Nucleus accumbens (tissue), 56 donors: ENCODE measurements at places on chromosomes 6 and 20.

GRCh38 chr20:41306061-41306727 is 11.3 kb downstream of the ZHX3 start:
- DNase-seq: no peak

GRCh38 chr20:38043512-38044300 is 10.2 kb downstream of the RPRD1B start:
- DNase-seq: peak; percentile 4

- no peak for DNase-seq
Measured at GRCh38 chr6:119147101-119148053, 68.9 kb upstream of the FAM184A start.

DNA sequence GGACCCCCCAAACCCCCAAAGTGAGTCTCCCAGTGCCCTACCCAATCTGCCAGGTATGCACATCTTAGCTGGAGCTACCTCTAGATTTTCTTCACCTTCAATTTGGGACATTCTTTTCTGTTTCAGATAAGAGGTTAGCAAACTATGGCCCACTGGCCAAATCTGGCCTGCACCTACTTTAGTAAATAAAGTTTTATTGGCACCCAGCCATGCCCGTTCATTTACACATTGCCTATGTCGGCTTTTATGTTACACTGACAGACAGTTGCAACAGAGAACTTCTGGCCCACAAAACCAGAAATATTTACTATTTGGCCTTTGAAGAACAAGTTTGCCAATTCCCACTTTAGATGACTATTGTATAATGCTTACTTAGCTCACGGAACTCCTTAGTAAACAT is 55.9 kb upstream of the STX16 start:
- no peak for DNase-seq

DNA sequence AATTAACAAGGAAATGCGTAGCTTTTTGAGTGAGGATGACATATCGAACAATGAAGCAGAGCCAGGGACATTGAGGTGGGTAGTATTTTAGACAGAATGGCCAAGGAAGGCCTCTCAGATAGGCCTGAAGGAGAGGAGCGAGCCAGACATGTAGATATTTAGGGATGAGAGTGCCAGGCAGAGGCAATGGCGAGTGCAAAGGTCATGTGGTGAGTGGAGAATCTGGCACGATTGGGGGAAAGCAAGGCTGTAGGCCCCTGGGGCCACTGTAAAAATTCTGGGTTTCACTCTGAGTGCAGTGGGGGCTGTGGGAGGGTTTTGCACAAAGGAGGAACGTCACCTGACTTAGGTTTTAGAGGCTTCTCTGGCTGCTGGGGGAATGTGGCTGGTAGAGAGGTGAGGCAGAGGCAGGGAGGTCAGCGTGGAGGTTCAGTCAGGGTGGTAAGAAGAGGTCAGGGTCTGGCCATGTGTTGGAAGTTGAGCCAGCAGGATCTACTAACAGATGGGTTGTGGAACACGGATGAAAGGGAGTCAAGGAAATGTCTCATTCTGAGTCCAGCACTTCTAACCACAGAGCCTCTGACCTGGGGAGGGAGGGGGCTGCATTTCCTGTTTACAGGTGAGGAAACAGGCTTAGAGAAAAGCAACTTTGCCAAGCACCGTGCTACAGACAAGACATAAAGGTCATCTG is 11.3 kb downstream of the SIRPA start:
- DNase-seq: no peak

DNA sequence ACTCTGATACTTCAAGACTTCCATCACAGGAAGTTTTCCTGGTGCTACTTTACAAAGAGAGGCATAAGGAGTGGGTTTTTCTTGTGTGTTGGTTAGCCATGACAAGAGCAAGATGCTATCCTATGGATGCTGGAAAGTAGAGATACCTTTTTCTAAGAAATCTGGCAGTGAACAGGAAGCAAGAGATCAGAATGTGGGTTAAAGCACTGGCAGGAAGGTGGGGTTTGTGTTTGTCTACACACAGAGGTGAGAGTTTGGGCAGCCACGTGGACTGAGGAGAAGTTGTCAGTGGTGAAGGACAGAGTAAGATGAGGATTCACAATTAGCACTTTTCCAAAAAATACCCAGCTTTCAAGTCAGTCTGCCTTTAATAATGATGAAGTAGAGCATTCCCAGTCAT is 17.9 kb downstream of the SLC2A12 start:
- no peak for DNase-seq

DNA sequence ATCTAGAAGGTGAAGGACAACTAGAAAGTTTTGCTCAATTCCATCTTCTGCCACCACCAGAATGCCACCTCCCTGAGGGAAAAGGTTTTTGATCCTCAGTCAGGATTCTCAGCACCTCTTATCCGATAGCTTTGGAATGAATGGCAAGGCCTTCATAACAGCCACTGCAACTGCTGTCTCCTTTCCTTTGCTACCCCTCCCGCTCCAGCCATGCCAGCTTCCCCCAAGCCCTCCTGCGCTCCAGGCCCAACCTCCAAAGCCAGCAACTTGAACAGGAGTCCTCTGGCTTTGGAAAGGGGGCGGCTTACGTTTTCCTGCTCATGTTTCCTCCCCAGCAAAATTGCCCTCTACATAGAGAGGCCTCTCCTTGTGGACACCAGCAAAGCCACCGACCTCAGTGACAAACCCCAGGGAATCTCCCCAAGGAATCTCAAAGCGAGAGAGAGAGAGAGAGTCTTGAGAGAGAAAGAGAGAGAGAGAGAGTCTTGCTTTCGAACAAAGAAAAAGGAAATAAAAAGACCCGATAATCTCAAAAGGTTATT is 420 bp upstream of the BTN2A1 start:
- no peak for DNase-seq

DNA sequence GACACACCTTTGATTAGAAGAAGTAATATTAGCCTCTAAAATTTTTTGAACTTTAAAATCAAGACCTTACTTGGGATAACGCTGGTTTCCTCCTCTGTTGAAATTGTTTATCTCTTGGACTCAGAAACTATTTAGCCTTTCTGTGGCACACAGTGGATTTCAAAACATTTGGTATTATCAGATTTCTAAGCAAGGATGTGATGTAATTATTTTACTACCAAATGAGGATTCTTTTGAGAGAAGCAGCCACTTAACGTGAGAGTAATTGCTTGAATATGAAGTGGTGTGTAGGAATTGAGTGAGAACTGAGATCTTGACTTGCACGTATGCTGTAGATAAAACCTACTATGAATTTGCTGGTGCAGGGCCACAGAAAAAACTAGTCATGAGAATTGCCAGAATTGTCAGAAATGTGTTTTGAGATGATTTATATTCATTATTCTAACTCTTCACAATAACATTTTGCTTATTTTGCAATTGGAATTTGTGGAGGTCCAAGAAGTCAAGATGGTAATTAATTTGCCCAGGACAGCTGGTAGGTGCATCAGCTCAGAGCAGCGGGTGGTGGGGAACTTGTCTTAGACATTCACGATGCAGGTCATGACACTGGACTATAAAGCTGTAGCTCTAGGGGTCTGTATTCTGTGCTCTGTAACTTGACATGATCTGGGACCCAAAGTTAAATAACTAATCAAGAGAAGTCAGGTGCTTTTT is 53.4 kb downstream of the AKAP12 start:
- no peak for DNase-seq

DNA sequence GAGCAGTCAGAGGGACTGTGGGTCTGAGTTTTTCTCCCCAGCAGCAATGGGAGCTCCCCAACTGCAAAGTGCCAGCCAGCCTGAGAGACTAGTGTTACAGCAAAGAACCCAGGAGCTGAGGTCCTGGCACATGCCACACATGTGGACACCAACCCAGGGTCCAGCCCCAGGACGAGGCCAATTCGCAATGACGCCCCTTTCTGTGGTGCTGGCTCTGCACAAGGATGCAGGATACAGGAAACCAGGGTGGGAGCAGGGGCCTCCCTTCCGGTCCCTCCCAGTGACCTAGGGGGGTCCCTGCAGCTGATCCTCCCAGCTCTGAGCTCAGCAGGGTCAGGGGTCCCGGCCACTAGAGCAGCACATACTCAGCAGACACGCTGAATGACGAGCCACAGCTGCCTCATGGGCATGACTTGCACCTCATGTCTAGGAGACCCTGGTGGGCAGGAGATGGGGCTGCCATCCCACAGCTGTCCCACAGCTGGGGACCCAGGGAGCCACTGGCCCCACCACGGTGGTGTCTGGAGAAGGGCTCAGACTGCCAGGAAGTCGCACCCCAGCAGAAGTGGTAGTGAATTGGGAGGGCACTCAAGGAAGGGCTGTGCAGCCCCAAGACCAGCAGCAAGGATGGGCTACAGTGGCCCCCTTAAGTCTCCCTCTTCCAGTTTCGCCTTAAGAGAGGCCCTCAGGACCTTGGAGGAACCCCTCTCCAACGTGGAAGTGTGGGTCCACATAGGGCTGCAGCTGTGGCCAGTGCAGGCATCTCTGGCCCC is 3.6 kb downstream of the ARFRP1 start:
- no peak for DNase-seq

DNA sequence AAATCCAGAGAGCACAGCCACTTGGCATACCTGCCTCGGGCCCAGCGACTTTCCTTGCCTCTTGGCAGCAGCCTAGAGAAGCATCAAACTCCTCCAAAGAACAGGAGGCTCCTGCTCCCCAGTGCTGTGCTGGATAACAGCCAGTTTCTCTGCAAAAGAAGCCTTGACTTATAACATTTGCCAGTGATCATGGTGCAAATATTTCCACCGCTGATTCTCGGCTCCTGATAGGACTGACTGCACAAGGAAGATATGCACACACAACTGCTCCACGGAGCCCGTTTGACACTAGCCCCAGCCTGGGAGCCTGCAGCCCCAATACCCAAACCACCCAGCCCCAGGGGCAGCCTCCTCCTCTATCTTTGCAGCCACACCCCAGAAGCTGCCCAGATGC is 17.5 kb downstream of the ACSS1 start:
- no peak for DNase-seq

GRCh38 chr20:56829788-56830385 is 200.8 kb downstream of the TFAP2C start:
- no peak for DNase-seq

DNA sequence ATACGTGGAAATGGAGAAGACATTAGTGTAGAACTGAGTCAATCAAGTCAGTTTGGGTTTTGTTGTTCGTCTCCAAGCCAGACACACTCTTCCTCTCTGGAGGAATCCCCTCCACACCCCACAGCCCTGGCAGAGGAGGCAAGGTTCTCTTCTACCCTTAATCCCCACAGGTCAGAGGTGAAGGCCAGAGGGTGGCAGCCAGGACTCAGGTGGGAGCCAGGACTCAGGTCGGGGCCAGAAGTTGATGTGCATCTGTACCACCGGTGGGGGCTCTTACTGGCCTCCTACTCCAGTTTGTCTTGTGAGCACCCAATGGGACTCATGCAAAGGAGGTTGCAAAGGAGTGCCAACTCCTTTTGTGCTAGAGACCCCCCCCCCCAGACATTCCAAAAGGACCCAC is 126.4 kb downstream of the TBXT start:
- DNase-seq: no peak

DNA sequence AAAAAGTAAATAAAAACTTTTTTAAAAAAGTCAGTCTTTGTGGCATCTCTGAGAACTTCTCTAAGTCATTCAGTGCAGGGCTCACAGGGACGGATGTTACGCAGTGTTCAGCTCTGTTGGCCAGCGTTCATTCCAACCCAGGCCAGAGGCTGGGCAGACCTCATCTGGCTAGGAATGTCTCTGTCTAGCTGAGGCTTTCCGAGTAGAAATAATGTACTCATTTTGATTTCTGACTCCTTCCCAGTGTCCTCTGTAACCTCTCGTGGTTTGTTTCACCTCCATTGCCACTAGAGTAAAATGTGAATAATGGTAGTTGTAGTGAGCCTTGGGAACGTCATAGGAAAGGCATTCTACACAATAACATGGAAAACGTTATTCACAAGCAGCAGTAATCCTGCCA is 135.1 kb downstream of the TMEM242 start:
- no peak for DNase-seq

DNA sequence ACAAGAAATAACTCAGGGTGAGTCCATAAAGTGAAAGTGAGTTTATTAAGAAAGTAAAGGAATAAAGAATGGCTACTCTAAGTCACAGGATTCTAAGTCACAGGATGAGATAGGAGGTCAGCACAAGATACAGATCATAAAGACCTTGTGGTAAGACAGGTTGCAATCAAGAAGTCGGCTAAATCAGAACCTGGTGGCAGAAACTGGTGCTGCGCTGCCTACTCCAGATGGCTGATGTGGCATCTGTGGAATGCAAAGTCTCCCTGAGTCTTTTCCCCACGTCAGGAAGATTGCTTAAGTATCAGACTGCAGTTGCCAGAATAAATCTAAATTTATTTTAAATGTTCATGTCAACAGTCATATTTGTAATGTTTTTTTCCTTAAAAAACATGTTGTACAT is 10.7 kb upstream of the KCNK15 start:
- DNase-seq: no peak

DNA sequence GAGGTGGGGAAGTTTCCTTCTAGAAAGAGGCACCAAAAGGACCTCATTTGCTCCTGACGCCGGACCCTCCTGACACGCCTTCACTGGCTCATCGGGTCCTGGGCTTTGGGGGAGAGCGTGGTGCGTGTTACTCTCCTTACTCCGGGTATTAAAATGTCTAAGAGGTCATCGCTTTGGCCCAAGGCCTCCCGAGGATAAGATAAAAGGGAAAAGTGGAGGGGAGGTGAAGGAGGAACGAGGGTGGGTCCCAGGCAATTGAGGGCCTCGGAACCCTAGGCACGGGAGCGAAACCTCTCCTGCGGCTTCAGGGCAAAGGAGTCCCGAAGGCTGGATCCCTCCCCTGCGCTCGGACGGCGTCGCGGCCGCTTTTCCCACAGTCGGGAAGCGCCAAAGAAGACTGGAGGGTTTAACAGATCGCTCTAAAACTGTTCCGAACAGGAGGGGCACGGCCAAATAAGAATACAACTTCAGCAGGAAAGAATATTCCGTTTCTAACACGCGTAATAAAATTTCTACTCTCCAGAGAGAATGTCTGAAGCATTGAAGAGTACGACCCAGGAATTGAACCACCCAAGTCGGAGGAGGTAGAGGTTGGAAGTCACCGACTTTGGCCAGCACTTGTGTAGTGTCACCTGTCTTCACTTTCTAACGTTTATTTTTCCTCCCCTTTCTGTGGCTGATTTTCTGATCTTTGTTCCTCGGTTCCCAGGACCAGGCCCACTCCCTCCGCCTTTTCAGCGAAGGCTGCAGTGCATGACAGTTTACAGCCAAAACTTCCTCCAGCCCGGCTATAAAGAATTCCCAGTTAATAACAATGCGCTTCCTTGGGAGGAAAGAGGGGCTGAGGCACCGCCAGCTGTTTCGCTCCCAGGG is 2.1 kb upstream of the TBXT start:
- DNase-seq: no peak

DNA sequence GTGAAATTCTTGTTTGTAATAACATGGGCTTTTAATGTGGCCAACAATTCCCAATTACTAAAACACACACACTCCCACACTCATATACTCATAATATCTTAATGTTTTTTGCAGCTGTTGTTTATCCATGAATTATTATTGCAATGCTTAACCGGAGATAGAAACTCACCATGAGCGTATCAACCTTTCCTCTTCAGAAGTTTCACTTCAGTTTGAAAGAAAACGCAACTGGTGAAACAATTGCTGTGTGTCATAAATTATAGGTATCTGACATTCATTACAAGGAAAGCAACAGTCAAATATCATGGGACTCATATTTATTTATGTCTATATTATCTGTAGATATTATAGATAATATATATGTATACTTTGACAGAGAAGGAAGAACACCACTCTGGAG is 104.1 kb downstream of the HDGFL1 start:
- DNase-seq: no peak
